Hippocampal formation (tissue), 2 donors: ENCODE measurements at places on chromosomes 4 and X.

- DNase-seq, result no peak
Observed at GRCh38 chr4:84417997-84418709, 80.9 kb downstream of the NKX6-1 start.

- DNase-seq, result no peak
Observed at GRCh38 chrX:136065044-136065671, 79.9 kb downstream of the SLC9A6 start.

GRCh38 chr4:122602277-122603142 lies 18.4 kb downstream of the IL21 start:
- DNase-seq, result no peak

DNA sequence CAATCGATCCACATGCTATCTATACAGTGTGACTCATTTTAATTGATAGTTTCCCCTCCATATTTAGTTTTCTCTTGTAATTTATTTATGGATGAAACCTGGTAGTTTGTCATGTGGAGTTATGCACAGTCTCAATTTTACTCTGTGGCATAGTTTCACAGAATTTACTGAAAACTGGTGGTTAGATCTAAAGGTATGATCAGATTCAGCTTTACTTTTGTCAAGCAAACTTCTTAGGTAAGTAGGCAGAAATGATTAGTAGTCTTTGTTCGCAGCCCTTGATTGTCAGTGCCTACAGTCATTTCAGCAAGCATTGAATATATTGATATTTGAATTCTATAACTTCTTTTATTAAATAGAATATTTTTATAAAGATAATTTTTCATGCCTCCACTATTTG lies 2.5 kb downstream of the ADD1 start:
- DNase-seq, result no peak

GRCh38 chr4:78292341-78292740 lies 235.2 kb downstream of the FRAS1 start:
- no peak for DNase-seq

- no peak for DNase-seq
Observed at GRCh38 chr4:109462802-109463201, 29.2 kb downstream of the SEC24B start.

- no peak for DNase-seq
Observed at GRCh38 chr4:100898844-100899243, 381.0 kb upstream of the EMCN start.

- DNase-seq, result no peak
Observed at GRCh38 chr4:26647523-26648224, 63.8 kb downstream of the TBC1D19 start.

GRCh38 chrX:36609616-36610585 lies 398.3 kb upstream of the FAM47C start:
- DNase-seq, result no peak

- DNase-seq, result no peak
Observed at GRCh38 chr4:25155947-25156346, 4.3 kb downstream of the SEPSECS start.

DNA sequence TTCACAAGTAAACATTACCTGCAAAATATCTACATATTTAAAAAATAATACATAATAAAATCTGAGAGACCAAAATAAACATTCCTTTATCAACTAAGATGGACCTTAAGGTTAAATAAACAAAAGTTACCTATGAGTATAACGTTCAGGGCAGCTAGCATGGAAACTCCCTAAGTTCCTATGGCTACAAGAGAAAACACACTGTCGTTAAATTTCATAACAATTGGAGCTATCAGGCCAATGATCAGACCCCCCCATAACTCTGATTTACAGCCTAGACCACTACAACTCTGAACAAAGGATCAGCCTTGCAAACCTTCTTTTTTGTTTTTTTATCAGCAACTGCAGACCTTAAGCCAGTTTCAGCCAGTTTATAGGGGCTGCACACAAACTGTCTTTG lies 1418.4 kb downstream of the PCDH18 start:
- no peak for DNase-seq

GRCh38 chr4:156195914-156196313 lies 242.2 kb upstream of the CTSO start:
- DNase-seq, result no peak

GRCh38 chrX:110081740-110082139 lies 78.8 kb downstream of the TMEM164 start:
- no peak for DNase-seq
